ENCODE measurements at places on chromosomes 5 and 9.

DNA sequence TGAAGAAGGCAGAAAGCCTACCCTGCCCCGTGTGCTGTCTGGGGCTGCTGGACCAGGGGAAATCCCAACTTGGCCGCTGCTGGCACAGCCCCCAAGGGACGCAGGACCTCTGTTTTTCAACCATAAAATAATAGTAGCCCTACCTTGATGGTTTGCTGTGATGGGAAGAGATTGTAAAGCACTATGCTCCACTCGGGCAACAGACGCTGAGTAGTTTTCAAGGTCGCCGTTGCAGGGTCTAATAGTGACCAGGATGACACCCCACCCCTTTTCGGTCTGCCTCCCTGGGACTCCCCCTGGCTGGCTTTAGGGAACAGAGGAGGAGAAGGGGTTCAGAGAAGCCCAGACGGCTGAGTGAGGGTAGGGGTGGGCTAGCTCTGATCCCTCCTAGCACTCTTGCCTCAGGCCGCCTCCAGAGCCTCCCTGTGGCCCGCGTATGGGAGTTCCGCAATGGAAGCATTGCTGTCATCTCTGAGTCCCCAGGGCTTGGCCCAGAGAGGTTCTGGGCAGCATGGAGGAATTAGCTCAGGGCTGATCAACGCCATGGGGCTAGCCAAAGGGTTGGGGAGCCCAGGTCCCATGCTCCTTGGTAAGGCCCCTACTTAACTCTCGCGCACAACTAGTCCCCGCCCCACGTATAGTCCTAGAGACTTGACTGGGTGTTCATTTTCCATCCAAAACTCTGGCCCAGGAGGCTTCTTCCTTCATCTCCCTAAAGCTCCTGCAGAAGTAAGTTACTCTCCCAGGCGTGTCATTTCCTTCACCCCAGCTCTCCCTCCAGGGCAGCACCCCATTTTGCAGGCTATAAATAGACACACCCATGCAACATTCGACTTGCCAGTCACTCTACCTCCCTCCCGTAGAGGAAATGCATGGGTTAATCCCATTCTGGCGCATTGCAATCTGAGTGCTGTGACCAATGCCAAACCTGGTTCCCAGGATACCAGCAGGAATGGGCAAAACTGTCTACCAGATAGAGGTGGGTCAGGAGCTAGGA is 1.1 kb upstream of the IRF1 start:
- no peak for DNase-seq

- no peak for DNase-seq
Observed at GRCh38 chr5:124519396-124519795, 227.0 kb downstream of the ZNF608 start.

DNA sequence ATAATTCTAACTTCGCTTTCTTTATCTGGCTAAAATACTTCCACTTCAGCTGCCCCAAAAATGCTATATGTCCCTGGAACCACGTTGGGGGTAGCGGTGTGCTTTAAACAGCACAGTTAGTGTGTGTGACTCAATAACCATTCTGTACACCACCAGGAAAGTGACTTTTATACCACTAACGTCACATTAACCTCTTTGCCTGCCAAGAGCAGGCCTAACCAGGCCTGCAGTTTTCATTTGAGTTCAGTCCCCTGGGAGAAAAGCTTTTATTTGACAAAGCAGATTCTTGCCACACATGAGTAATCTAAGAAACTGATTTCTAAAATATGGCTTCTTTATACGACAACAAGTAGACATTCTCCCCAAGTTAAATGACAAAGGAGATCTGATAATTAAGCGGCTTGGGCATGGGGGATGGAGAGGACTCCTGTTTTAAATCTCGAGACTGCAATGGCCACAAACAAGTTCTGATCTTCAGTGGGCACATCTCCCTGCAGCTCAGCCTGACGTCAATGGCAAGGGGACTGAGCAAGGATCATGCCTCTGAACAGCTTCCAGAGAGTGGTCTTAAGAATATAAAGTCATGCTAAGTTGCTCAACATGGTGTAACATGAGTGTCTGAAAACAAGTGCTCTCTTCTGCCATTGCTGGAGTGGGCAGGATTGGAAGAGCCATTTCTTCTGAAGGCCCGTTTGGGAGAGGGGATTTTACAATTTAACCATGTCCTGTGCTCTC is 91.8 kb downstream of the GLIS3 start:
- DNase-seq: peak; percentile 12

DNA sequence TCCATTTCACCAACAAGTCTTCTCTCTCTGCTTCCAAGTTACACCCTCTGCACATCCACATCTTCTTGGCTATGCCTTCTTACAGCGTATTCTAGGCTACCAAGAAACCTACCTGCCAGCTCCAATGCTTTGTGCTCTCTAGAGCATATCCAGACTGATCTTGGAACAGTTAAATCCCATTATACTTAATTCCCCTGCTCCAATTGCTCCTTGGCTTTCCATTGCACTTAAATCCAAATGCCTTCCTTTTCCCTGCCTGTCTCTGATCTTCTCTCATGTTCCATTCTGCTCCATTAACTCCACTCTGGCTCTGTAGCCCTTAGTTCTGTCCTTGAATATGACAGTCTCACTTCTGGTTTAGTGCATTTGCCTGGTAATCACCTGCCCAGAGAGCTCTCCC is 322.4 kb downstream of the LRRC70 start:
- DNase-seq: no peak

DNA sequence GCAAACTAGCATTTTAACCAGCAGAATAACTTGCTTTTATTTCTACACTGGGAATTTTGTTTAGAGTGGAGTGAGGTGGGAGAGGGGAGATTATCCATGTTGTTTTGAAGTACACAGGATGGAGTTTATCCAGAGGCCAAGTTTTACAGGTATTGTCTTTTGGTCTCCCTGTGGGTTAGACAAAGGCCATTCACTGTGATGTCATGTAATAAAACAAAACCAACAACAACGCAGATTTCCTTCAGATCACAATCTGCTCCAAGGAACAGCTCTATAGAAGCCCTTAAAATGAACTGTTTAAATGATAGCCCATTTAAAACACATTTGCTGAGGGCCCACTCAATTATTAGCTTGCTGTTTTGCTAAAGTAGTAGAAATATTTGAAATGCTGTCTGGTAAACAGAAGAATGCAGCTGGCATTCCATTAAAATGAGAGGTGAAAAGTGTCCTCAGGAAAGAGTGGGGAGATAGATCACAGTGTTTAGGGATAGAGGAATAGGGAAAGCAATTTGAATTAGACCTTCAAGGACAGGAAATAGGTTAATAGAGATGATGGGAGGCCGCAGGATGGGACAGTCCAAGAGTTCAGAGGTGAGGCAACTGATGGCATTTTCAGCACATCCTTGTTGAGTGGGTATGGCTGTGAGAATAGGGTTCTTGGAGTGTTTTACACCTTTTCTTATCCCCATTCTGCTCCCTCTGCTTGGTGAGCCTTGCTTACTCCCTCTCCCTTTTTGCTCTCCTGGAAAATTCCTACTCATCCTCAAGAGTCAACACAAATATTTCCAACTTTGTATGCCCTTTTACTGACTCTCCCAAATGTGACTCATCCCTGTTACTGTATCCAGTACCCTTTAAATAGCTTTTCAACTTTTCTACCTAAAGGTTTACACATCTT is 140.1 kb upstream of the NR3C1 start:
- no peak for DNase-seq

DNA sequence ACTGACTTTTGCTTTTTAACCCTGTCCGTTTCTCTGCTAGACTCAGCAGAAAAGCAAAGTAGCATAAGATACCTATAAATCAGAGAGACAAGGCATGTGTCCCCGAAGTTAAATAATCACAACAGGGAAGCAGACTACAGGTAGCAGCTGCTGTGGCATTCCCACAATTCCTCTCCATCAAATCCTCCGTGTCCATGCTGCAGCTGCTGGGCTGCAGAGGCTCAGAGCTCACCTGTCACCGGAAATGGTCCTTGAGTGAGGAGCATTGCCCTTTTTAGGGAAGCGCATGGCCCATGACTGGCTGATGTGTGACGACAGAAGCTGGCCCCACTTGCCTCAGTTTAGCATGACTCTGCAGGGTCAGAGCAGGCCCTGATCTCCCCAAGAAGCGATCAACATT is 125.0 kb downstream of the MSX2 start:
- DNase-seq: no peak

DNA sequence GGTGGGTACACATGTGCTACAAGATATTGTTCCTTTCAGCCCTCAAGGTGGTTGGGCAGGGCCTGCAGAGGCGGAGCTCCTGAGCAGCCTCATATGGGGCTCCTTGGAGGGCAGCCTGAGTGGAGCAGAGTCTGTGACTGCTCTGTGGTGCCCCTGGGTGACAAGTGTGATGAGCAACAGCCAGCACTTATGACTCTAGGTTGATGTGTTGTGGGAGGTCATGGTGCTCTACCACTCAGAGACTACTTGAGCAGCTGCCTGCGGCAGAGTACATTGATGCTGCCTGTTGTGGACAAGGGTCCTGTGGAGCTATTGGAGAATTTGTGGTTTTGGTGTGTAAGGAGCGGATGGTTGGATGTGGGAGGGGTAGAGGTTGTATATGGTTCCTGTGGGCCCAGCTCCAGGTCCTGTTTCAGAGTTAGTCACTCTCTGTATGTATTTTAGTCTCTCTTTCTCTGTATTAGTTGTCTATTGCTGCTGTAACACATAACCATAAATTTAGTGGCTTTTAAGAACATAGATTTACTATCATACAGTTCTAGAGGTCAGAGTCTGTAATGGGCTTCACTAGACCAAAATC is 141.3 kb downstream of the SREK1 start:
- no peak for DNase-seq

DNA sequence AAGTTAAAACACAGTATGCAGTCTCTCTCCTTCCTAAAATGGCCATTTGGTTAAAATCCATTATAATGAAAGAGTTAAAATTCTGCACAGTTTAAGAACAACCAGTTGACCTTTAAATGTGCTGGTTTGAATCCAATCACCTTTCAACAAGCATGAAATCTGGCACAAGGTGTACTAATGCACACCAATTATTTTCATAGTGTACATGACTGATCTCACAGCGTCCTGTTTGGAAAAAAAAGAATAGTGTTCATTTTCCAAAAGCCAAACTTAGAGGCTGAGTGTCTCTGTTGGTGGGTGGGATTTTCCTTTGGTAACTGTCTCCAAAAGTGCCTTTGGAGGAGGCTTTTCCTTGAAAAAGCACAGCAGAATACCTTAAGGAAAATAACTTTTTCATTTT is 180.6 kb downstream of the DEPDC1B start:
- DNase-seq: no peak

- no peak for DNase-seq
Observed at GRCh38 chr9:76761448-76761847, 2.8 kb upstream of the PCA3 start.

- no peak for DNase-seq
Observed at GRCh38 chr9:108831496-108832178, 24.1 kb downstream of the ACTL7B start.

DNA sequence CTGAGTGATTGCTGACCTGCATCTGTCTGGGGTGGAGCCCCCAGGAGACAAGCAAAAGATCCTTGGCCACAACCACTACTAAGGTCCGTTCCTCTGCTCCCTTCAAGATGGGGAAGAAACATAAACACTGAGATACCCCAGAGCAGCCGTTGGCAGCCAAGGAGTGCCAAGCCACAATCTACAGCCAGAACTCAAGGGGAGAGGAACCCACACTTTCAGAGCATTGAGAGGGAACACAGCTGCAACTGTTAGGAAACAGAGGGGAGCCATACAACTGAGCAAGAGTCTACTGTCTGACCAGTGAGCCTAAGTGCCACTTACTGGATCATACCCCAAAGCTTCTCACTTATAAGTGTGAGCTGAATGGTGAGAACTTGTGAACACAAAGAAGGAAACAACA is 44.6 kb upstream of the ADRB2 start:
- DNase-seq: no peak

DNA sequence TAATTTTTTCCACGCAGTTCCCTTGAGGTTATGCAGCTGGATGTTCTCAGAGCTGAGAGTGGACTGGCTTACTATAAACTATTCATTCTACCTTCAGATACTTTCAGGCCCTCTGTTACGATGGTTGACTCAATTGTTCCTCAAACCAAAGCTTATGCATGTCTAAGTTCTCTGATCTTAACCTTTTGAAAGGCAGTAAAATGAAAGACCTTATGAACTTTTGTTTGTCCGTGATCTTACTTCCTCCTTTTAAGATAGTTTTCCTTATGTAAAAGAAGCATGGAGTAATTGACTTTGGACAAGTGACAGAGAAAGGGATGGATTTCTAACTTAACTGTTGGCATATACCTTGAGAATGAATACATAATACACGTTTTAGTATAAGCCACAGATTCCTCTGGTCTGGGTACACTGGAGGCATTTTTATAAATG is 575.7 kb downstream of the PDE4D start:
- DNase-seq: no peak

- no peak for DNase-seq
Observed at GRCh38 chr9:557601-558201, 283.8 kb upstream of the DMRT1 start.

DNA sequence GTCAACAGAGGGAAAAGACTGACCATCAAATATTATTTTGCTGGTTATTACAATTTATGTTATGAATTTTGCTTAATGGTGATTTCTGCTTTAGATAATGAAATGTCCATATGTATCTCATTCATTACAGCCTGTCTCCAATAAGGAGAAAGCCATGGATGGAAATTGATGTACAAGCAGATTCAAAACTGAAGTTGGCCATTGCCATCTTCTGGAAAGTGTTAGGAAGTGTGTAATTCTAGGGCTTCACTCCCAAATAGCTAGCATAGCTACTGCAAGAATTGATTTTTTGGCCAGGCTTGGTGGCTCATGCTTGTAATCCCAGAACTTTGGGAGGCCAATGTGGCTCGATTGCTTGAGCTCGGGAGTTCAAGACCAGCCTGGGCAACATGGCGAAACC is 45.8 kb downstream of the DYNC2I2 start:
- no peak for DNase-seq

DNA sequence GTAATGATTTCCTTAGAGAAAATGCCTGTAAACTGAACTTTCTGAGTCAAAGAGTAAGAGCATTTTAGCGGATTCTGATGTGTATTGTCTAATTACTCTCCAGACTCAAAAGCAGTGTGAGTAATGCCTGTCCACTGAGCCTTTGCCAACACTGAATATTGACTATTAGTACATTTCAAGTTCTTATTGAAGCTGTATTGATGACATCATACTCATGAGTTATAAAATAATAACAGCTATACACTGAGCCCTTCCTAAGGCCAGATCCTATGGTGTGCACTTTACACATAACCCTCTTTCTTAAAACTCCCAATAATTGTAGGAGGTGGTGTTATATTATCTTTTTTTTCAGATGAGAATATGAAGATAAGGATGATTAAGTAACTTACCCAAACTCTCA is 152.8 kb upstream of the TRPC7 start:
- no peak for DNase-seq

DNA sequence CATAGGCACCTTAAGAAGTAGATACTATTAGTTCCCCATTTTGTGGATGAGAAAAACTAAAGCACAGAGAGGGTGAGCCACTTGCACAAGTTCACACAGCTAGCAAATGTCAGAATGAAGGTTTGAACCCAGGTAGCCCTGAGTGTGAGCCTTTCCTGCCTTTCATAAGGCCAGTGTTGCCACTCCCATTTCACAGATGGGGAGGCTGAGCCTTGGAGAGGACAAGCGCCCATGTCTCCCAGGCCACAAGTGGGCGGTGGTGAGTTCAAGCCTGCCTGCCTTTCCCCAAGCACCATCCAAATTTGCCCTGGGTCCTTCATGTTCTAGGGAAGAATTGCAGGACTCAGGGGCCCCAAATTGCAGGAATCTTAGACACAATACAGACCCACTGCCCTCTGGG is 50.6 kb downstream of the LHX2 start:
- DNase-seq: no peak

GRCh38 chr5:127236254-127236653 is 54.3 kb upstream of the MEGF10 start:
- DNase-seq: no peak

Data from NCI-H1436 (cell line).